Amniotic epithelial cell (primary cell): ENCODE measurements at places on chromosomes 7 and 10.

GRCh38 chr10:78754269-78755062, 314.3 kb upstream of the ZMIZ1 start:
- DNase-seq, result peak; percentile 76

DNA sequence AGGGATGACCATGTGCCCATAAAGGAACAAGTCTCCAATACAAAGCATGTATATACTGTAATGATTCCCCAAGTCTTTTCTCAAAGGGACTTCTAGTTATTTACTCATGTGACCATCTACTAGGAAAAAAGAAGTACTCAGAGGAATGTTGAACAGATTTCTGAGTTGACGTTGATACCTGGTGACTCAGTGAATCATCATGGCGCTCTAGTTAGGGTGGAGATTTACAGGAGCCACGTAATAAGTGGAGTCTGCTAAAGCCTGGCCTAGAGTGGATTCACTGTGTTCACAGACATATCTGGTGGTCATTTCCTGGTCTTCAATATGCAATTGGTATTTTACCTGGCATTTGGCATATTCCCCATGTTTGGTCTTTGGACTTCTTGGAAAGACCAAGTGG, 302.2 kb upstream of the CACNA2D1 start:
- no peak for DNase-seq

- no peak for DNase-seq
These were observed 64.1 kb upstream of the BAIAP2L1 start for GRCh38 chr7:98465022-98465421.

DNA sequence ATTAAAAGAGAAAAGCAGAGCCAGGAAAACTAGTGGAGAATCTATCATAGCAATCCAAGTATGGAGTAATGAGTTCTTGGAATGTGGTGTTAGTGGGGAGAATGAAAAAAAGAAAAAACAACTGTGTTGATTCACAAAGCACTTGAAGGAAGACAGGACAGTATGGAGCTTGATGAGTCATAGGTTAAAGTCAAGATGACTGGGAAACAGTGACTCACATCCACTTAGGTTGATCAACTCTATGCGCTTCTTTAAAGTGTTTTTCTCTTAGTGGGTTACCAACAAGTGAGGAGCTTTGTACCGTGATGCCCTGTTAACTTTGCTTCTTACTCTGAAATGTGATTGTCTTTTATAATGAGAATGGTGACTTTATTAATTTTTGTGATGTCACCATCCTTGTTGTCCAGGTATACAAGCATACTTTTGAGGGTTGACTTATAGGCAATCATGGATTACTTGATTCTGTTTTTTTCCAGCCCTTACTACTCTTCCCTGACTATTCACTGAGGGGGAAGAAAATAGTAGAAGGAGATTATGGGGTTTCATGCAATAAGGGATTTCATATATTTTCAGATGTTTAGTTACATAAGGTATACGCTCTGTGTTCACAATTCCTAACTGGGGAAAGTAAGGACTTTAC, 32.1 kb upstream of the MDFIC start:
- peak; percentile 99 for DNase-seq

DNA sequence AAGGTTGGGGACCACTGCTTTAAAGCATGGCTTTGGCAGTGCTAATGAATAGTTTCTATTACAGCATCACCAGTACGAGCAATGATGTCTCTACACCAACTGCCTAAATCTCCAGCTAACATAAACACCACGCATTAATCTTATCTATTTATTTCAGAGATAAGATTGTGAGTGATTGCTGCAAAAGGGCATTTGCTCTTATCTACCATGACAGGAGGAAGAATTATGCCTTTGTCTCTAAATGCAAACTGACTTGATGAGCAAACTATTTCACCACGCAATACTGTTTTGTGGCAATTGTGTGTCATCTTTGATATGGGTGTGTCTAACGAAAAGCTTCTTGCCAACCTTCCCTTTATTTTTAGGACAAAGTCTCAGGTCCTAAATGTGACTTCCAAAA, 684.9 kb downstream of the SORCS1 start:
- DNase-seq, result peak; percentile 88

- DNase-seq, result no peak
These were observed 28.4 kb upstream of the BMPR1A start for GRCh38 chr10:86728056-86728455.
